ENCODE measurements at places on chromosomes 2 and 18.

GRCh38 chr2:134247679-134248078 lies 6.2 kb upstream of the MGAT5 start:
- no peak for DNase-seq

- DNase-seq = no peak
Measured at GRCh38 chr18:2424420-2424819, 146.9 kb downstream of the METTL4 start.

- DNase-seq = no peak
Measured at GRCh38 chr2:241566468-241566867, 7.9 kb downstream of the BOK start.

GRCh38 chr2:49004036-49004626 lies 150.2 kb downstream of the FSHR start:
- DNase-seq = no peak

DNA sequence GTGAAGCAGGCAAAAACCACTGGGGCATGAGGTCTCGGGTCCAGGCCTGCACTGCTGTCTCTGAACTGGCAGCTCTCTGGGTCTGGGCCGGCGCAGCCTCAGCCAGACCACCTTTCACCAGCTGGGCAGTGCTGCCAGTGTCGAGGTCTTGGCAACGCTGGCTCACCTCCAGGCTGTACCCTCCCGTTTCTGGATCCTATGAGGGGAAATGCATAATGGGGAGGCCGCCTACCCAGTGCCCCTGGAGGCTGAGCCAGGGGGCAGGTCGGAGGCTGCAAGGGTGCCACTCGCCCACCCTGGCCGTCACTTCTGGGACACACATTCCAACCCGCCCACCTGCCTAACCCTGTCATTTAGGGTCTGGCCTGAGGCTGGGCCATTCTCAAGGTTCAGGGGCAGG lies 24.6 kb downstream of the KIF1A start:
- no peak for DNase-seq

Measured in activated CD4-positive, alpha-beta T cell treated with anti-CD3 and anti-CD28 coated beads, Interleukin-2, amount 50 U/mL, for 1 hour (primary cell).